Activated CD4-positive, alpha-beta T cell treated with anti-CD3 and anti-CD28 coated beads for 4 hours (primary cell): ENCODE measurements at places on chromosomes 12 and 14.

DNA sequence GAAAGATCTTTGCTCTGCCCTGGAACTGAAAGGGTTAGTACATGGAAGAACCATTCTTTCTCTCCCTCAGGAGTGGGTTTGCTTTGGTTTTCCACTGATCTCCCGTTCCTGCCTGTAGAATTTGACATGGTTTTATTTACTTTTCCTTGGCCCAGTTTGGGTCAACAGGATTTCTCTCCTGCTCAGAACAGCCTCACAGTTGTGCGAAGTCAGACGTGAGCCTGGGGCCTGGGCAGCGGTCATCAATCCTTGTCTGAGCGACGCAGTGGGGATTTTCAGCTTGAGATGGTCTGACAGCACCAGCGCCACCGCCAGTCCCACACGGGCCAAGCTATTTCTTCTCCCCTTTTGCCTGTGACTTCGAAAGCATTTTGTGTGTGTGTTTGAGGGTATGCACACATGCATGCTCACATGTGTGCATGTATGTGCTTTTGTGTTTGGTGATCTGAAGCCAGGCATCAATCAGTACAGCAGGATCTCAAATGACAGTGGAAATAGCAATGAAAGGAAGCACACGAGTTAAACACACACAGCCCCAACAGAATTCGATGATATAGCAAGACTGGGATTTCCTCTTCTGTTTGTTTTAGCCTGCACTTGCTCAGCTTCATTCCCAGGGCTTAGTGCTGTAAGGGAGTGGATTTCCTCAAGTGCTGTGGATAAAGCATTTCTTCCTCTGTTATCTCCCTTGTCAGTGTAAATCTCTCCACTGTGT is 58.3 kb downstream of the SMOC1 start:
- no peak for DNase-seq

GRCh38 chr14:90903101-90903500 is 86.9 kb upstream of the TTC7B start:
- peak; percentile 54 for DNase-seq

GRCh38 chr14:20327005-20327869 is 5.8 kb downstream of the CCNB1IP1 start:
- no peak for DNase-seq

- no peak for DNase-seq
Measured at GRCh38 chr12:104414581-104415341, 42.0 kb upstream of the CHST11 start.

GRCh38 chr14:50676814-50677516 is 8.9 kb upstream of the SAV1 start:
- DNase-seq, result no peak

DNA sequence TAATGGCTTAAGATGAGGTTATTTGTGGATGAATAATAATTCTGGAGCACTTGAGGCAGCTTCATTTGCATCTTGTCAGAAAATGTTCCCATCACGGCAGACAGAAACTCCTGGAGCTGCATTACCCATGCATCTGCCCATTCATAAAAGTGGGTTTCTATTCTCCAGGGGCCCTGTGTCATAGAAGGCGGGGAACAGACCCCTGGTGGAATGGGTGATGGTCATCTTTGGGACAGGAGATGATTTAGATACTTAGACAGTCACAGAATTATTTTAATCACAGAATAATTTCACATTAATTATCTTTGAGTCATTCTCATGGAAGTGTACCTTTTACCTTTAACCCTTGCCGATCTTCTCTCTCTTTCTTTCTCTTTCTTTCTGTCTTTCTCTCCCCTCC is 980.7 kb upstream of the TMEM132C start:
- no peak for DNase-seq

GRCh38 chr12:120762086-120762485 is 36.5 kb downstream of the ACADS start:
- DNase-seq, result no peak

- no peak for DNase-seq
Measured at GRCh38 chr12:6914947-6915788, 788 bp downstream of the ENO2 start.

- DNase-seq, result no peak
Measured at GRCh38 chr14:94114589-94115057, 4.1 kb downstream of the IFI27 start.

- DNase-seq, result no peak
Measured at GRCh38 chr14:71397371-71397770, 490.1 kb downstream of the PCNX1 start.

GRCh38 chr12:106001837-106002218 is 136.9 kb downstream of the NUAK1 start:
- no peak for DNase-seq

- peak; percentile 25 for DNase-seq
Measured at GRCh38 chr12:59403259-59403932, 192.4 kb upstream of the SLC16A7 start.
